ENCODE measurements at places on chromosomes 1 and 21. TPM values are rescaled to one million over a fixed set of nuclear protein-coding genes. Genes with fewer than 3 reads are reported as not detected.

SPRR2G gene
- polyA plus RNA-seq: not detected

MYOC gene
- polyA plus RNA-seq: 0.50 TPM

DNAI4 gene
- polyA plus RNA-seq: 3.0 TPM

UBASH3A gene
- not detected for polyA plus RNA-seq

IGSF3 gene
- 2.5 TPM for polyA plus RNA-seq

FMO5 gene
- 40.2 TPM for polyA plus RNA-seq

LYPD8 gene
- polyA plus RNA-seq: 111 TPM

AMY1C gene
- polyA plus RNA-seq: not detected

C1QC gene
- 94.3 TPM for polyA plus RNA-seq

BRDT gene
- not detected for polyA plus RNA-seq

PDZK1IP1 gene
- polyA plus RNA-seq: 35.4 TPM

SDE2 gene
- 10.2 TPM for polyA plus RNA-seq

SHE gene
- polyA plus RNA-seq: 5.7 TPM

FLG2 gene
- not detected for polyA plus RNA-seq

S100A1 gene
- 6.6 TPM for polyA plus RNA-seq

SHISAL2A gene
- not detected for polyA plus RNA-seq

MAN1C1 gene
- polyA plus RNA-seq: 3.6 TPM

TNNI3K gene
- not detected for polyA plus RNA-seq

TRAF5 gene
- polyA plus RNA-seq: 2.5 TPM

VSIG8 gene
- not detected for polyA plus RNA-seq

SLAMF7 gene
- polyA plus RNA-seq: 11.4 TPM

CHRM3 gene
- polyA plus RNA-seq: 5.0 TPM

BTG3 gene
- 19.0 TPM for polyA plus RNA-seq

ELAPOR1 gene
- 7.2 TPM for polyA plus RNA-seq

ALG14 gene
- polyA plus RNA-seq: 1.8 TPM

CYP4A22 gene
- polyA plus RNA-seq: not detected

CFAP107 gene
- polyA plus RNA-seq: not detected

ATAD3A gene
- polyA plus RNA-seq: 12.6 TPM

TYW3 gene
- polyA plus RNA-seq: 7.6 TPM

NRIP1 gene
- polyA plus RNA-seq: 15.0 TPM

ERG gene
- 1.8 TPM for polyA plus RNA-seq

L1TD1 gene
- polyA plus RNA-seq: 1.8 TPM

PRAMEF8 gene
- not detected for polyA plus RNA-seq

SLC44A3 gene
- polyA plus RNA-seq: 12.5 TPM

DMRTA2 gene
- not detected for polyA plus RNA-seq
